ENCODE measurements at places on chromosomes 5 and 9.

DNA sequence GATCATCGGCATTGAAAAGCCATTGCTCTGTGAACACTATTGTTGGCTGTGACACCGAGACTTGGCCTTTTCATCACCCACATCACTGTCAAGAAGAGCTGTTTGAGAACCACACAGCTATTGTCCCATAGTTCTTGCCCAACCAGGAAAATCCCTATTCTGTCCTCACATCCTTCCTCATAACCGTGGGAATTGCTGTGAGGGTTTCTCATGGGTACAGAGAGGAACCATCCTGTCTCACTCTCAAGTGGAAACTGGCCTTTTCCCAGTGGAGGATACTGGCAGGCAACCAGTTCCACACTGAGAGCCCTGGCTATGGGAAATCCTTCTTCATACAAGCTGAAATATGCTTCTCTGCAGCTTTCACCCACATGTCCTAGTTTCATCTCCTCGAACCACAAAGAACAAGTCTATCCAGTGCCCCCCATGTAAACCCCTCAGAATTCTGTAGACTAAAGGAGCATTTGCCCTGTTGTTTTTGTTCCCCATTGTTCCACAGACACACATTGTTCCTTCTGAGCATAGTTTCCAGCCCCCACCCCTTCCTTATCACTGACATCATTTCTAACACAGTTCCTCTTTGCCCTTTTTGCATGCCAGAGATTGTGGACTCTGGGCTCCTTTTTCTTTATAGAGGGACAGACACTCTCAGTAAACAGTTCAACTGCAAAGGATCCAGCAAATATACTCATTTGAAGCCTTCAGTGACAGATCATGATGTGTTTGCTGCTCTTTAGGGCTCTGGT lies 57.8 kb upstream of the C5orf46 start:
- no peak for DNase-seq

- no peak for DNase-seq
These were observed 514.2 kb downstream of the RAB3C start for GRCh38 chr5:59097116-59097515.

- no peak for DNase-seq
These were observed 53.6 kb downstream of the FER start for GRCh38 chr5:108801301-108801700.

- no peak for DNase-seq
These were observed 688.2 kb downstream of the CETN3 start for GRCh38 chr5:89721353-89721752.

GRCh38 chr5:136051486-136052220 lies 22.9 kb downstream of the TGFBI start:
- DNase-seq: no peak

Measured in activated CD4-positive, CD25-positive, alpha-beta regulatory T cell (primary cell).